ENCODE measurements at places on chromosomes 1 and 21. TPM values are rescaled to one million over a fixed set of nuclear protein-coding genes. Genes with fewer than 3 reads are reported as not detected.

ELAPOR1 gene
- 0.57 TPM for total RNA-seq

PTGFRN gene
- total RNA-seq: 14.7 TPM

NBPF6 gene
- not detected for total RNA-seq

ADCY10 gene
- total RNA-seq: 0.07 TPM

GREM2 gene
- total RNA-seq: 0.13 TPM

FAM43B gene
- 5.9 TPM for total RNA-seq

S100A14 gene
- total RNA-seq: 0.40 TPM

ADAM15 gene
- 76.9 TPM for total RNA-seq

BEST4 gene
- total RNA-seq: 0.62 TPM

PHTF1 gene
- total RNA-seq: 16.0 TPM

KISS1 gene
- not detected for total RNA-seq

SH2D5 gene
- 17.1 TPM for total RNA-seq

DDOST gene
- 214 TPM for total RNA-seq

All from A549 treated with CORT108297 at 1 μM for 4 hours (cell line).